ENCODE measurements at places on chromosomes 2 and 18.

- no peak for DNase-seq
Measured at GRCh38 chr18:54765636-54766375, 62.5 kb upstream of the RAB27B start.

- DNase-seq, result peak; percentile 26
Measured at GRCh38 chr18:26458526-26459232, 89.7 kb downstream of the KCTD1 start.

DNA sequence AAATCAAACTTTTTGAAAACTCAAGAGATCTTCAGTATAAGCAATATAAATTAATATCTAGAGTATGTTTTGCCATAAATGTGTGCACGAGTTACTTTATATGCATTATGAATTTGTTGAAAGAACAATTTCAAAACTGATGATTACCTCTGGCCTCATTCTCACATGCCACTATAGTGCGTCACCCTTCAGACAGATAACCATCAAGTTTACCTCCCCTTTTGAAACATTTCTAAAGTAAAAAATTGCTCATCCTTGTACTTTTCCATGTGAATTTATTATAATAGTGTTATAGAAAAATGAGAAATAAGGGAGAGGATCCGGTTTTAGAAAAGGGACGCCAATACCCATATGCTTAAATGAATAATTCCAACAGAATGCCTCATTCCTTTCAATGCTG lies 38.3 kb downstream of the ZEB2 start:
- DNase-seq, result no peak

DNA sequence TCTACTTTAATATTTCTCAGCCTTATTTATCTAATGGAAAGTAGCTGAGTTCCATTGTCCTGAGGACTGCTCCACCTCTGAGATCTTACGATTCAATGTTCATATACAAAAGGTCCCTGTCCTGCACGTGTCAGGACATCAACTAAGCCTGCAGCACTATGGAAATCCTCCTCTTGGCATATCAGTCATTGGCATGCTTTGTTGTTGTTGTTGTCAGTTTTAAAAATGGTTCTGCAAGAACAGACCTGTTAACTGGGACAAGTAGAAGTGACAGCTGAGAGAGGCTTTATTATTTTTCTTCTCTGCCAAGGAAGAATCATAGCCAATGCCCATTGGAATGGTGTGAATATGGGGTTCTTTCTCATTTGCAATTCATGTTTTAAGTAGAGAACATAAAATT lies 450.1 kb upstream of the PKDCC start:
- no peak for DNase-seq

- no peak for DNase-seq
Measured at GRCh38 chr18:67080601-67081000, 435.9 kb downstream of the DSEL start.

DNA sequence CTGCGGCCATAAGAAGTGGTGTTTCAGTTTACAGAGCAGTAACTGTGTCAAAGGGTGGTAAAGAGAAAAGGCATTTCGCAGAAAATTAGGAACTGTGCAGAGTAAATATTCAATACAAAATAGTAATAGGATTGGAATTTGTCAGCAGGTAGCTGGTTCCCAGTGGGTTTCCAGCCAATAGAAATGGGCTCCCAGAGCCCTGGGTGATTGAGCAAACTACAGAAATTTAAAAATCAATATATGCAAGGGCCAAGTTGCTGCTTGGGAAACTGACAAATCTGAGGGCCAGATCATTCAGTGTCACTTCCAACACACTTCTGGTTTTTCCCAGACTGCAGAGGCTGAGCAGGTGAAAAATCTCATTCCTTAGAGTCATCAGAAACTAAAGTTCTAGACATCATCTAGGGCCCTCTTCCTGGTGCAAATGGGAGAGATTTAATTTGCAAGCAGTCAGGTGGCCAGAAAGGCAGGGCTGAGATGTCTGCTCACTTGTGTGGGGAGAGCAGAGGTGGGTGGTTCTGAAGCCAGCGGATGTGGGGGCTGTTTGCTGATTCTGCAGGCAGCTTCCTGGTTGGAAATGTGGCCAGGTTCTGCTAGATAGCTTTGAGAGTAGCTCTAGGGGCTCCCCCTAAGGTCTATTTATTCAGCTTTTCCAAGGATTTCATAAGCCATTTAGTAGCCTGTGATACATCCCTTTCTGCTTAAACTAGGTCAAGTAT lies 182.4 kb downstream of the NCK2 start:
- peak; percentile 41 for DNase-seq

- DNase-seq, result no peak
Measured at GRCh38 chr18:31877900-31878299, 65.0 kb downstream of the TRAPPC8 start.

DNA sequence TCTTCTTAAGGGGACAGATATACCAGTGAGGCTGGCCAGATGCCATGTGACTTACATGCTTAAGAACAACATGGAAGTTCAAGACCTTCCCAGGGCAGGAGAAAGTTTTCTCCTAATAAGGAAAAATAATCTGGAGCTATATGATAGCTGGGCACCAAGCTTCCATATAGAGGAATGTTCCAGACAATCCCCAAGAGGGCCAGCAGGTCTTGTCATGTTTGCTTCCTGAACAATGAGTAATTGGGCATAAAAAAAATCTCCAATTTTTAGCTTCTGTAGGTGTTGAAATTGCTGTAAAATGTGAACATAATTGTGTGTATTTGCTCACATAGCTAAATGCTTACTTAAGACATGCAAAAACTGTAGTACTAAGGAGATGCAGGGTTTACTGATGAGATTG lies 809.5 kb upstream of the PIK3C3 start:
- DNase-seq, result no peak
